ENCODE measurements at places on chromosomes 13 and 19. TPM values are rescaled to one million over a fixed set of nuclear protein-coding genes. Genes with fewer than 3 reads are reported as not detected.

The ZNF880 gene
- 20.9 TPM for total RNA-seq

The CD177 gene
- 0.27 TPM for total RNA-seq

The UBAC2 gene
- 79.1 TPM for total RNA-seq

The FAAP24 gene
- 1.7 TPM for total RNA-seq

The PLPP2 gene
- 64.1 TPM for total RNA-seq

The KLF2 gene
- total RNA-seq, result 1.9 TPM

The CBY2 gene
- not detected for total RNA-seq

The ACER1 gene
- total RNA-seq, result not detected

The ZNF285 gene
- 5.1 TPM for total RNA-seq

The ITGBL1 gene
- total RNA-seq, result 0.21 TPM

The CACNG7 gene
- total RNA-seq, result not detected

The SLC35E1 gene
- total RNA-seq, result 60.9 TPM

The ZAR1L gene
- total RNA-seq, result 0.14 TPM

The MEDAG gene
- total RNA-seq, result 3.2 TPM

The NLRP7 gene
- not detected for total RNA-seq

The IL17D gene
- 0.46 TPM for total RNA-seq

The OLFM2 gene
- total RNA-seq, result 18.0 TPM

The NLRP11 gene
- not detected for total RNA-seq

The KCNK6 gene
- 4.1 TPM for total RNA-seq

The IGFL1 gene
- total RNA-seq, result not detected

The KMT2B gene
- total RNA-seq, result 31.8 TPM

The OR7D2 gene
- total RNA-seq, result 0.41 TPM

The APOE gene
- total RNA-seq, result 98.1 TPM

The FAM216B gene
- total RNA-seq, result not detected

The ZNF682 gene
- 3.3 TPM for total RNA-seq

The GPC6 gene
- 62.7 TPM for total RNA-seq

The MYO16 gene
- total RNA-seq, result 0.38 TPM

The ZNF569 gene
- 5.0 TPM for total RNA-seq

The BEST2 gene
- not detected for total RNA-seq

The ZNF730 gene
- 1.8 TPM for total RNA-seq

The FGF21 gene
- total RNA-seq, result 0.13 TPM

The CASP14 gene
- total RNA-seq, result not detected
